ENCODE measurements at places on chromosomes 7 and 10. TPM values are rescaled to one million over a fixed set of nuclear protein-coding genes. Genes with fewer than 3 reads are reported as not detected.

VGF gene
- 0.90 TPM for total RNA-seq

TCAF2 gene
- total RNA-seq, result 1.4 TPM

SEC23IP gene
- 54.9 TPM for total RNA-seq

PTN gene
- 4.0 TPM for total RNA-seq

CDNF gene
- total RNA-seq, result 0.82 TPM

INTS15 gene
- 26.8 TPM for total RNA-seq

ARMH3 gene
- total RNA-seq, result 31.3 TPM

AGMO gene
- 0.37 TPM for total RNA-seq

CCDC146 gene
- total RNA-seq, result 18.2 TPM

PCBD1 gene
- 96.4 TPM for total RNA-seq

ABCA13 gene
- 2.5 TPM for total RNA-seq

OPN1SW gene
- total RNA-seq, result not detected

PCDH15 gene
- total RNA-seq, result not detected

ANKRD2 gene
- 0.24 TPM for total RNA-seq

ANK3 gene
- 34.6 TPM for total RNA-seq

GRCh38 chr10:129192344-129193128 lies 274.5 kb upstream of the MGMT start:
- peak; percentile 19 for DNase-seq

DNA sequence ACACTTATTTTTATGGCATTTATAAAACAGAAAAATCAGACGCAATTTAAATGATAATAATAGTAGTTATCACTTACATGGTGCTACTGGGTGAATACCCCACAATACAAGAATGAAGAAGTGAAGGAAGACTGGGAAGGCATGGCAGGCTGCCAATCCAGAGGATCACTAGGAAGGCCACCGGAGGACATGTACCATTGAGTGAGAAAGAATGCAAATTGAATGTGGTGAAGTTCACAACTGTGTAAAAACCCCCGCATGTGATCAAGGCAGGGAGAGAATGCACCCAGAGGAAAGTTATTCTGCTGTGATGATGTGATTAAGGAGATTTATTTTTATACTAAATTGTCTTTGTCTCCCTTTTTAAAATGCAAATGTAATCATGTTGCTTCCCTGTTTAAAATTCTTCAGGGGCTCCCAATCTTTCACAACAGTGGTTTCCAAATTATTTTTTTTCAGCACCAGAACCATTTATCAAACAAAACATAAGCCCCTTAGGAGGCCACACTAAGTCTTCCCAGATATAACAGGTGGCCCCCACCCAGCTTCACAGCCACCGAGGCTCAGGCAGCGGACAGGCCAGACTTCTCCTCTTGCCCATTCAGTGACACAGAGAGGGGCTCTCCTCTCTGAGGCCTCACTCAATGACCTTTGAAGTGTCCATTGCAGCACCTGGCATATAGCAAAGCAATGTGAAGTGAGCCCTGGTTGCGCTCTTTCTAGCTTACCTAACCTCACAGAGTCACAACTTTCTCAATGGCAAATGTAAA lies 59.6 kb downstream of the FRMPD2 start:
- no peak for DNase-seq

DNA sequence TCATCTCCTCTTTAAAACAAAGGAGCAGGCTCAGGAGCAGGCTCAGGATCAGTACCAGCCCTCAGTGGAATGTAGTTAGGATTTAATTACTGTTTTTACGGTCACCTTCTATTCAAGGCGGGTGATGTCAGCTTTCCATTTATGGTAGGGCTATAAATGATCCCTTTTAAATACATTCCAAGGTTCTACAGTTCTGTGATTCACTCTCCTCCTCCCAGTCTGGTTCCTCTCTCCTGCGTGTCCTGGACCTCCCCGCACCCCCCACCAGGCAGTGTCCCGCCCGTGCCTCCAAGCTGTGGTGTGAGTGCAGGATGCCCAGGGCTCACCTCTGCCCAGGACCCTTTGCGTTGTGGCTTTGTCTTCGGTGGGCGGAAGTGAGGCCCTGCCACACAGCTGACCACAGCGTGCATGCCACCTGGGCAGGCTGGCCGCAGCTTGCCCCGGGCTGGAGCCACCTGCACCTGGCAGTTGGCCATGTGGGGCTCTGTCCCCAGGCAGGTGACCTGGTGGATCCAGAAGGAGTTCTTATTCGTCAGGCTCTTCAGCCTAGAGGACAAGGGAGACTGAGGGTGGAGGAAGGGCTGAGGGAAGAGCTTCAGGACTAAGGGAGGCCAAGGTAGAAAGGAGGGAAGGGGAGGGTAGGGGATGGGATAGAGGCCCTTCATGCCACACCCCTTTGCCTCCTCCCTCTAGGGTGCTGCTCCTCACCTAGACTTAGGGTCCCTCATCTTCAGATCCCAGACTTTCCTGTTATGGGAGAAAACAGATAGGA lies 9.1 kb downstream of the LOXL4 start:
- DNase-seq, result no peak

DNA sequence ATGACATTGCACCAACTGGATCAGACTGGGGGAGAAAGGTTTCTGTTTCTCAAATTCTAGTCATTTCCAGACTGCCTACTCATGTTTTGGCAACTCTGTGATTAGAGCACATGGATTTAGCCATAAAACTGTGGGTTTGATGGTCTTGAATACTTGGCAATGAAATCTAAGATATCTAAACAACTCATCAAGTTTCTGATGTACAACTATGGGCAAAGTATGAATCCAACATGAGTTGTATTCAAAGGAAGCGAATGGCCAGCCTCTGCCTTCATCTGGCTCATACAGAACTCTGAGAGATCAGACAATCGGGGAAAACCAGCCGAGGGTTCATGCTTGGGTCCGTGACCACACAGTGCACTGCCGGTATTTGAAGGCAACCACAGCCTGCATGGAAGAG lies 144.3 kb downstream of the ADAM12 start:
- no peak for DNase-seq

DNA sequence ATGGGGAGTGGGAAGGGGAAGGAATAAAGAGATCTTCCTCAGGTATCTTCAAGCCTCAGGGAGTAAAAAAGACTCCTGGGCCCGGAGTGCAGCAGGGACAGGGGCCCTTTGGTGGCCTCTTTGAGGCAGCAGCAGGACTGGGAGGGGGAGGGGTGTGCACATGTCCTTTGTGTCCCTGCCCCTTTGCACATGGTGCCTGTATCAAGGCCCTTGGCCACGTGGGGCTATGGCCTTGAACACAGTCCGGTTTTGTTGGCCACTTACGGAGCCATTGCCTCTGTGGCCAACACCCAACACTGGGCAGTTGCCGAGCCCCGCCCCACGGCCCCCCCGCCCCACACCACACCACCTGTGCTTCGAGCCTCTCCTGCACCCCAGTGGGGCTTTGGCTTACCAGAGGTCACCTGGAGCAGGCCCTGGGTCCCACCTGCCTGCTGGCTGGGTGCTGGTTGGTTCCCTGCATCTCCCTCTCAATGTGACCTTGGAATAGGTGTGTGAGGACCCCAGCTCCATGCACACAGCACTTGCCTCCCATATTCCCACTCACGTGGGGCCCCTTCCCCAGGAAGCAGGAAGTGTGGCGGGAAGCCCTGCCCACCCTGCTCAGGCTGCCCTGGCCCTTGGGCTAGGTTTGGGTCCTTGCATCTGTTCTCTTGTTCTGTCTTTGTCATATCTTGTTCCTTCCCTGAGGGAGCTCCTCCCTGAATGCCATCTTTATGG lies 5.4 kb downstream of the SAP25 start:
- DNase-seq, result peak; percentile 74

GRCh38 chr10:32957341-32958084 lies 517 bp downstream of the ITGB1 start:
- DNase-seq, result peak; percentile 54

DNA sequence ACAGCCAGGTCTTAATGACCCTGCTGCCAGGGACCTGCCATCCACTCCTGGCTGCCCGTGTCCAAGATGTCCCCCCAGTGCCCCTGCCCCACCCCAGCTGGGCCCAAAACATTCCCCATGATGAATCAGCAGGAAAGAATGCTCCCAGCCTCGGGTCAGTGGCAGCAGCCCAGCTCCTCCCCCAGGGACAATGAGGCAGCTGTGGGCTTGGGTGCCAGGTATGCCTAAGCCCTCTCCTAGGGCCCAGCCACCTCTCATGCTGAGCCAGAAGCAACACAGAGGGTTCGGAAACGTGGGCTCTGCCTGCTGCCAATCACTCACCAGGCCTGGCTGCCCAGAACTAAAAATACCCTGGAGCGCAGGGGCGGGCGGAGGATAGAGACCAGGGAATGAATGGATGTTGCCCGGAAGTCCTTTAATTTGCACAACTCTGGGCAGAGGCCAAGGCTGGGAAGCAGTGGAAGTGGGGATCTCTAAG lies 1.5 kb upstream of the LOXL4 start:
- peak; percentile 59 for DNase-seq

GRCh38 chr10:24132741-24133140 lies 76.2 kb upstream of the KIAA1217 start:
- DNase-seq, result no peak

- DNase-seq, result no peak
Observed at GRCh38 chr10:121822180-121822579, 105.7 kb downstream of the ATE1 start.

DNA sequence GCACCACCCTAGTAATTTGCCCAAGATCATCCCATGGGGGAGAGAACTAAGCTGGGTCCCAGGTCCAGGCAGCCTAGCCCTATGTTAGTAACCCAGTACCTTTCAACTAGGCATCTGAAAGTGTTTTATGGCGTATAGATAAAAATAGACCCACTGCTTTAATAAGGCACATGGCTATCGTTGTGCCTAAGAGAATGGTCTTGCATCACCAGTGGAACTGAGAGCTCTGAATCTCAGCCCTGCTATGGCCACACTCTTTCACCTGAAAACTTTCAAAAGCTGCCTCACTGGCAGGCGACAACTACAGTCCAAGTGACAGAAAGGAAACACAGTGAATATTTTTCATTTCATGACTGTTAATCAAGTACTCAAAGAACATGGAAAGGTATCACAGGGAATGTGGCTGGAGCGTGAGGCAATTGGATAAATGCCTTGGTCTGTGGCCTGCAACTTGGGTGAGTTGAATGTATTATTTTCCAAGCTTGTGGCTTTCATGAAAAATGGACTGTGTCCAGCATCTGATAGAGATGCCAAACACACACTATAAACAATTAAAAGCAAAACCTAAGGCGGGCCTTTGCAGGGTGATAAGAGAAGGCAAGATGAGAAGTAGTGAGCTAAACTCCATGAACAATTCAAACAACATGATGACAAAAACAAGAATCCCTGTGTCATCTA lies 18.0 kb upstream of the SFMBT2 start:
- no peak for DNase-seq

- no peak for DNase-seq
Observed at GRCh38 chr7:7829667-7830066, 111.3 kb upstream of the RPA3 start.

DNA sequence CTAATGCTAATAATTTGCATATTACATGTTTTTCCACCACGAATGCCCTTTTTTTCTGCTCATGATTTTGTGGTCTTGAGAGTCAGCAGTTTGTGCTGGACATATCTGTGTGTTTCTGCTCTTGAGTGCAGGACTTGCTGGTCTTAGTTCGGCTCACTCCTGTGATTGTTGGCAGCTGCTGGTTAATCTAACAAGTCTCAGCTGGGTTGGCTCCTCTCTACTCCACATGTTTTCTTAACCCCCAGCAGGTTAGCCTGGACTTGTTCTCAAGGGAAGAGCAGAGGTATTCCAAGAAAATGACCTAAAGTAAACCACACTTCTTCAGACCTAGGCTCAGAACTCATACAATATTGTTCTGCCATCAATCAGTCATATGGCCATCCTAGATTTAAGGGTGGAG lies 1238.9 kb downstream of the XPNPEP1 start:
- DNase-seq, result no peak

- no peak for DNase-seq
Observed at GRCh38 chr7:155669717-155670505, 25.4 kb downstream of the RBM33 start.

GRCh38 chr10:99532687-99533495 lies at the start of gene NKX2-3:
NKX2-3 (plus strand) TSS chr10:99532942; CDS start chr10:99533132, 190 bp downstream.
- DNase-seq, result peak; percentile 87

DNA sequence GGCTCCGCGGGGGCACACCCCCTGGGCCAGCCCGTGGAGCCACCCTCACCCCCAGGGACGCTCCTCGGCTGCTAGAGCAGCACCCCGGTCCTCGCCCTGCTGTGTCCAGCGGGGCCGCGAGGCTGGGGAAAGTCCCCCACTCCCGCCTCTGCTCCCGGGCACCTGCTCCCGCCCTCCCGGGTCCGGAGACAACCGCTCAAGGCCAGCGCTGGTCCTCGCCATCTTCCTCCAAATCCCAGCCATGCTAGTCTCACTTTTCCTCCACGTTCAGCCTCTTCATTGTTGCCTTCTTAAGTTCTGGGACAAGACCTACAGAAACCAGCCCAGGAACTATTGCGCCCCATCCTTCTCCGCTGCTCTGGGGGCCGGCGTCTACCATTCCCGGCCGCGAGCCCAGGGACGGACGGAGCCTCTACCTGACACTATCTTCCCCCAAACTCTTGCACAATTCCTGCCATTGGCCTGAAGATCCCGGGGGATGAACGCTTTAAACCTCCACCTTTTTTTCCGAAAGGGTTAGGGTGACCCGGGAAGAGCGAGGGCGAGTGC lies 4.8 kb upstream of the KCP start:
- DNase-seq, result no peak
